ENCODE measurements at places on chromosomes 7 and 10. TPM values are rescaled to one million over a fixed set of nuclear protein-coding genes. Genes with fewer than 3 reads are reported as not detected.
A peak's percentile ranks its signal among the peaks of the same experiment; 100 is the strongest.

OR2A7 gene
- polyA plus RNA-seq, result 12.1 TPM

TMEM196 gene
- polyA plus RNA-seq, result not detected

MNX1 gene
- polyA plus RNA-seq, result not detected

DNA sequence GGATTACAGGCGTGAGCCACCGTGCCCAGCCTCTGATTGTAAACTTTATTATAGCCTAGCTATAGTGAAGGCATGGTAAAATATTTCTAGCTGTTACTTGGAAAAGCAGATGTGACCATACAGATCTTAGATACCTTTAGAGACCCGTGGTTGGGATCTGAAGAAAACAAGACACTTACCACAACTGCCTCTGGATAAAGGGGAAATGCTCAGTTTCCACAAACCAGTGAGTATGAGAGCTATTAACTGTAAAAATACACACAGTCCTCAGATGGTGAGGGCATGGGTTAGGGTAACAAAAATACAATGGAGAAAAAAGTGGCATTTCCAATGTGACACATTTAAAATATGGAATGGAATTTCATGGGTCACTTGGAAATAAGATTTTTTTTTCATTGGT, 63.0 kb downstream of the ZNF438 start:
- no peak for DNase-seq

GRCh38 chr10:131905603-131906268, 4.9 kb downstream of the PPP2R2D start:
- no peak for DNase-seq

DNA sequence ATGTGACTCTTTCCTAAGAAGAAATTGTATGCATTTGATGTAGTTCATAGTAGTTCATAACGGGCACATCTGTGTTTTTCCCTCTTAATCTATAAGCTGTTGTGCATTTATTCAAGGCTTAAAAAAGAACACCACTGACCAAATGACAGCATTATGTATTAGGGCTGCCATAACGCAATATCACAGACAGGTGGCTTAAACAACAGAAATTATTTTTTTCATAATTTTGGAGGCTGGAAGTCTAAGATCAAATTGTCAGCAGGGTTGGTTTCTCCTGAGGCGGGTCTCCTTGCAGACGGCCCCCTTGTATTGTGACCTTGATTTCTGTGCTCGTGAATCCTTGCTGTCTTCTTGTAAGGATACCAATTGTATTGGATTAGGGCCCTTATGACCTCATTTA, 627 bp upstream of the SSMEM1 start:
- DNase-seq, result no peak

DNA sequence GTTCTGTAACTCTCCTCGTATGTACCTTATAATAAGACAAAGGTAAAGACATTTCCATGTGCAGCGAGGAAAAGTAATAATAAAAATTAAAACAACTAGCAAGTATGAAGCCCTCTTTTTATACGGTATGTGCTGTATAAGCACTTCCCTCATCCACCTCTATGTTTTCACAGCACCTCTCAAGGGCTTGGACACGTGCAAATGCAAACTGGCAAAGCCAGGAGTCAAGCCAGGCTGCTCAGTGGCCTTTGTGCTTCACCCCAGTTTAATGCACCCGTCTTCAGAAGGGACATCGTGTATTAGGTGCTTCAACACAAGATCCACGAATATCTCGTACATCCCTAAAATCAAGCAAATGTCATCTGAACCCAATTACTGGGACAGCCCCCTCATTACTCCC, 1.3 kb upstream of the DGKI start:
- no peak for DNase-seq

GRCh38 chr10:81704596-81704995, 170.4 kb upstream of the NRG3 start:
- DNase-seq, result no peak

GRCh38 chr10:58590152-58590840, 77.6 kb downstream of the BICC1 start:
- DNase-seq, result peak; percentile 15

DNA sequence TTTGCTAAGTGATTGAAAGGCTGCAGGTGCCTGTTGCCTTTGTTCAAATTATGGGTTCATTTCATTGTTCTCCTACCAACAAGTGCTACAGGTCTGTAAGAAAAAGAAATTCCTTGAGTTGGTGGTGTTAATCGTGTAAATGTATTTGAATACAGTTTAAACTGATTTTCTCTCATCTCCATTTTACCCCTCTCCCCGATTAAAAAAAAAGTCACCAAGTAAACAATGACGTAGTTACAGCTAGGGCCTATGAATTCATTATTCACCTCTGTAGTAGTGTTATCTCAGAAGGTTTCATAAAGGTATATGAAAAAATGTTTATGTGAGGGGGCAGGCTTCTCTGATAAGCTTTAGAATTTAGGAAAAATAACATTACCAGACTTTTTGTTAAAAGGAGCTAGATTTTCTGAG, 1.1 kb downstream of the REEP3 start:
- no peak for DNase-seq

DNA sequence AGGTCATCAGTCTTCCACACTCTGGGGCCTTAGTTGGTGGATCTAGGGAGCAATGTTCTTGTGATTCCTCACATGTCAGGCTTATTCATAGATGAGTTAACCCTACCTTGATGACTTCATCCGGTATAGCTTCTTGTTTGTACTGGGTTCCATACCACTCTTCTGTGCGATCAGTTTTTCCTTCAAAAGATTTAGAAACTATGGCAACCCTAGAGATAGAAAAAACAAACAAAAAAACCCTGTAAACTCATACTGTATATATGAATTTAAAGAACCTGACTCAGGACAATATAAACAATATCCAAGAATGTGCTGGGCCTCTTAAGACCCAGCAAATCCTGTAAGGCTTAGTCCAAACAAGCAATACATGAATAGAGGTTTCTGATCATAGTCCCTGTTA, 83.5 kb downstream of the IDE start:
- no peak for DNase-seq
